Stimulated activated naive CD8-positive, alpha-beta T cell treated with anti-CD3 and anti-CD28 coated beads, Interleukin-15, amount 100 ng/mL, for 72 hours (primary cell): ENCODE measurements at places on chromosomes 5 and 9.

DNA sequence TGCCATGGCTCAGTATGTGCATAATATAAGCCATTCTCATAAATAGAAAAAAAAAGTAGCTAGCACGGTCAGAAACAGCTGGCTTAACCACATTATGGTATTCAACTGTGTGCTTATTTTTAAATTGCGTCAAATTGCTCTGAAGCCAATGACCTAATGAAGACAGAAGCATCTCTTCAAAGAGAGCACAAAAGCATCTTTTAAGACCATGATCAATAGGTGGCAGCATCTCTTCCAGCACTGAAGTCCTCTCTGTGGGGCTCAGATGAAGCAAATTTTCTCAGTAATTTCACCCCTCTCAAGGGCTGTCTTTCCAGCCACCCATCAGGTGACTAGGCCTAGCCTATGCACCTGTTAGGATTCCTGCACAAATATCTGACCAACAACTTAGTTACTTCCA lies 251.4 kb downstream of the GLIS3 start:
- no peak for DNase-seq

DNA sequence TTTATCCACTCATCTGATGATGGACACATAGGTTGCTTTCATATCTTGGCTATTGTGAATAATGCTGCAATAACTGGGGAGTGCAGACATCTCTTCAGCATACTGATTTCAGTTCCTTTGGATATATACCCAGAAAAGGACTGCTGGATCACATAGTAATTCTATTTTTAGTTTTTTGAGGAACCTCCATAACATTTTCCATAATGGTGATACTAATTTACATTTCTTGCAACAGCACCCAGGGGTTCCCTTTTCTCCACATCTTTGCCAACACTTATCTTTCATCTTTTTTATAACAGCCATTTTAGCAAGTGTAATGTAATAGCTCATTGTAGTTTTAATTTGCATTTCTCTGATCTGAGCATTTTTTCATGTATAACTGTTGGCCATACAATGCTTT lies 34.1 kb upstream of the NR4A3 start:
- no peak for DNase-seq

DNA sequence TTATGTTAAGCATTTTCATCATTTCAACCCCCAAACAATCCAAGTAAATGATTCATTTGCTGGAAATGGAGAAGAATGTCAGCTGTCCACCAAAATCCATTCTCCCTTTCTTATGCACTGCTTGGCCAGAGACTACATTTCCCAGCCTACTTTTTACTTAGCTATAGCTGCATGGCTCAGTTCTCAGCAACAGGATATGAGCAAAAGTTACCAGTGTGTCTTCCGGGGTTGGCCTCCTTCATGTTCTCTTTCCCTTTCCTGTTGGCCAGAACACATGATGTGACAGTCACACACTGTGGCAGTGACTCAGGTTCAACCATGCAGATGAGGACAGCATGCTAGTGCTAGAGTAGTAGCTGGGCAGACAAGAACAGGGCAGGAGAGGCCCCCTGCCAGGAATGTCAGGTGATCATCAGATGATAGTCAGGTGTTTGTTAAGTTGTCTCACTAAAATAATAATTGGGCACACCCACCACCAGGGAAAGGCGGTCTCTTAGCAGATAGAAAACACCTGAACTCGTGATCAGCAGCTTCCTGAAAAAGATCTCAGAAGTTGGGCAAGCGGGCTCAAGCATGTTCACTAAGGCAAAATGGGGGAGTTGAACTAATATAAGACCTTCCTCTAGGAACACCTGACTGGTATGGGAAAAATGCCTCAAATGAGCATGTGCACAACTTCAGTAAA lies 12.2 kb downstream of the GPR150 start:
- DNase-seq = peak; percentile 79

DNA sequence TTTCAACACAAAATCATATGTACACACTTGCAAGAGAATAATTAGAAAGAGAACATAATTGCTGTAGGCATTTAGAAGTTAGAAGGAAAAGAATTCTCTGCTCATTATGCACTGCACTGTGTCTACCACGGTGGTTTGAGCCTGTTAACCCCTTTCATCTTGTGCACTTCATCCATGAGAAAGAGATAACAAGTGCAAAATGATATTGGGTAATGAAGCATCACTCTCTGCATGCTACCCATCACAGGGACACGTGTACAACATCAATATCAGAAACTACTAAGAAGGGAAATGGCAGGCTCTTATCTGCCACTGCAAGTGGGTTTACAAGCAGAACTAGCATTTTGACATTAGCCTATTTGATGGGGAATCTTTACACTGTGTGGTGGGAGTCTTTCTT lies 202.6 kb downstream of the CDH12 start:
- DNase-seq = no peak

DNA sequence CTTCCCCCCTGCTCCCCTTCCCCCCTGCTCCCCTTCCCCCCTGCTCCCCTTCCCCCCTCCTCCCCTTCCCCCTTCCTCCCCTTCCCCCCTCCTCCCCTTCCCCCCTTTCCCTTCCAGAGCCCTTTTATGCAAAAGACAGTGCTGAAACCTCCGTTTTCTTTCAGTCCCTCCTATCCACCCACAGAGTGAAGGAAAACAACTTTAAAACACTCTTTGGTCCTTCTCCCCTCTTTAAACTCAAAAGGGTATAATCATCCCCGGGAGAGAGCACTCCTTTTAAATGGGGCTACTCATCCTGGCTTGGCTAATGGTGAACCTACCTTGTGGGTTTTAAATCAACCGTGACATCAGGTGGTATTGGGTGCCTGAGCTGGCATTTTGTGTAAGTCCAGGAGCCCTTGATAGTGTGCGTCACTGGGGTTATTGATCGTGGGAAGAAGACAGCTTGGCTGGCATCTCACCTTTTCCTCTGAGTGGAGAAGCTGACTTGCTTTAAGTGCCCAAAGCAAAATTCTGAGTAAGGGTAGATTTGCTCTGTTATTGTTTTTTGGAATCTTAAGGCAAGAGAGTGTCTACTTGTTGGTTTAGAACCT lies 2.7 kb downstream of the LARP1 start:
- peak; percentile 20 for DNase-seq

DNA sequence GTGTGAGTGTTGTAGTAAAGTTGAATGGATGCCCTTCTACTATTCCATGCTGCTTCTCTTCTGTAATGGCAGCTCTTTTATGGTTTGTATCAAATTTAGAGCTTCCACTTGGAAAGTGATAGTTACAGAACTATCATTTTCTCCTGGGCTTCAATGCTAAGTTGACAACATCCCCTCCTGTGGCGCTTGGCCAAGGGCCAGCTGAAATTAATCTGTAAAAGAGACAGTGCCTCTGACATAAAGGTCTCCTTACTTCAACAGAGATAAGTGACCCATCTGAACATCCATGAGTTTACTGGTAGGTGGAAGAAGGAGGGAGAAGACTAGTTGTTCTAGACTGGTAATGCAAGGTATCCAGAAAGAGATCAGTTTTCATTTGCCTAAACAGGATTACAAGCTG lies 39.7 kb downstream of the CHSY3 start:
- DNase-seq = no peak

DNA sequence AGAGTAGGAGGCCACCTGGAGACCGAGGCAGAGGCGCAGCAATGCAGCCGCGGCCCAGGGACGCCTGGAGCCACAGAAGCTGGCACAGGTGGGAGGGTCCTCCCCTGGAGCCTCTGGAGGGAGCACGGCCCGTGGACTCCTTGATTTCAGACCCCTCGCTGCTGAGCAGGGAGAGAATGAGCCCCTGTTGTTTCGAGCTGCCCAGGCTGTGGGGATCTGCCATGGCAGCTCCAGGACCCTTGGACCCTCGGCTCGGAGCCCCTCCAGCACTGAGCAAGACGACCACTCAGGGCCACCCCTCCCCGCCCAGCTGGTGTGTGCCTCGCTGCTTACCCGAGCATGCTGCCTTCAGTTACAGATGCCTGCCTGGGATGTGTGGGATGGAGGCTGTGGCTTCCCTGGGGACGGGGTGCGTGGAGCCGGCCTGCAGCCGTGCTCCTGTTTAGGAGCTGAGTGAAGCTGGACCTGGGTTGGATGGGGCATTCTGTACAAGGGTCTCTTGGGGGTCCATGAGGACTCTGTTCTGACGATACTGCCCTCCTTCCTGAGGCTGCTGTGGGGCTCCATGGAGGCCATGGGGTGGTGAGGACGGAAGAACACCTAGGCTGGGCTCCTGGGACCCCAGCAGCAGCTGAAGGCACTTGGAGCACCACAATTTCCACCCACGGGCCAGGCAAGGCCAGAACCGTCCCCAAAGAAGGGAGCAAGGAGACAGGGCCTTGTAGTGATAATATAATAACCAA lies 115.1 kb upstream of the LPCAT1 start:
- no peak for DNase-seq

- DNase-seq = no peak
Measured at GRCh38 chr9:15077946-15078729, 167.9 kb upstream of the FREM1 start.

DNA sequence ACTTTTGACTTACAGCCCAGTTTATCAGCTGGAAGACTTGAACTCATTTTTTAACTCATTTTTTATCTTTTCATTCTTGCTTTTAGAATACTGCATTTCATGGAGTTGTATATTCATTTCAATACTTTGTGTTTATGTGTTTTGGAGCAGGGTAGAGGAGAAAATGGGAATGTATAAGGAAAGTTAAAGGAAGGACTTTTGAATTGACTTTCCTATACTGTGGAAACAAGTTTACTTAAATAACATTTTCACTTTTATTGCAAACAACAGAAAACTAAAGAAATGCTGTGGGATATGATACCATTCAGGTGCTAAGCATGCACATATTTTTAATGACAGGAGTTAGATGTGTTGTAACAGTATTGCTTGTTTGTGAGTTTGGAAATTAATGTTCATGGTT lies 11.7 kb downstream of the NIPBL start:
- DNase-seq = no peak

- DNase-seq = no peak
Measured at GRCh38 chr5:42751044-42751443, 5.6 kb upstream of the CCDC152 start.

- DNase-seq = no peak
Measured at GRCh38 chr9:125509476-125509875, 197.5 kb downstream of the MAPKAP1 start.

- DNase-seq = no peak
Measured at GRCh38 chr5:148659641-148660345, 5.5 kb upstream of the HTR4 start.

DNA sequence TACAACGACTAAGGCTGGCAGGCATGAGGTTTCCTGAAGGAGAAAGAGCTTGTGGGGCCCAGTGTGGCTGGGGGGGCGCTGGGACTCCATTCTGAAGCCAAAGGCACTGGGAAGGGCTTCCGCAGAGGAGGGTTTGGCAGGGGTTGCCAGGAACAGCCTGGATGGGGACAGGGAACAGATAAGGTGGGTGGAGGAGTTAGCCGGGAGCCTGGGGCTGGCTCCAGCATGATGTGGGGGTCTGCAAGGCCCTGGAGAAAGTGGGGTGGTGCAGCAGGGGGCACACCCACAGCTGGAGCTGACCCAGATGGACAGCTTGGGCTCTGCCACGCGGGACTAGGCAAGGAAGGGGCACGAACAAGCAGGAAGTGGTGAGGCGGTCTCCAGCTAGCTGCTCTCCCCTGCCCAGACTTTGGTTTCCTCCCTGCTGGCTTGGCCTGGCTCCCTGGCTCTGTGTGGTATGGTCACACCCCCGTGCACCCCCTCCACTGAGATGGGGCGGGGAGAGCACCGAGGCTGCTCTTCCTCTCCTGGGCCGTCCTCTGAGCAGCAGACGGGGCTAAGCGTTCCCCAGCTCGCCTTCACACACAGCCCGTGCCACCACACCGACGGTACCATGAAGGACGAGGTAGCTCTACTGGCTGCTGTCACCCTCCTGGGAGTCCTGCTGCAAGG lies at the start of gene LTC4S:
Gene LTC4S, plus strand, starts transcription at position 519 of the 672 bp plus-strand sequence. Its CDS starts 95 bp downstream, at position 614.
- DNase-seq = peak; percentile 43

- no peak for DNase-seq
Measured at GRCh38 chr5:43049236-43049635, 9.1 kb upstream of the ANXA2R start.

GRCh38 chr9:31394015-31394473 lies 990.4 kb upstream of the ACO1 start:
- DNase-seq = no peak

- DNase-seq = no peak
Measured at GRCh38 chr5:133941456-133942196, 26.8 kb downstream of the C5orf15 start.

DNA sequence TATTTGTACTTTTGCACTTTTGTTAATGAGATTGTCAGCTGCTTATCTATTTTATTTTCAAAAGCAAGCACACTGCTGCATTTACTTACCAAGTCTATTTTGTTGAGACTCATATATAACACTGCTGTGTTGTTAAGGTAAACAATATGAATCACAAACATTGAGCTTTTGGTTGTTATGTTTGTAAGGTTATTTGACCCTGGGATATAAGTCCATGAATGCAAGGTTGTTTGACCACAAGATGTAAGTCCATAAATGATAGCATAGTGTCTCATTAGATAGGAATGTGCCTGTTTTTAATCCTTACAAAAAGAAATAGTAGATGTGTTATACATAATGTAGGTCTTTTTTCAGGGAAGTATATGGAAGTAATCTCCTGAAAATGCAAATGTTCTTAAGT lies 845.9 kb downstream of the CDH9 start:
- DNase-seq = no peak

- no peak for DNase-seq
Measured at GRCh38 chr5:134851307-134851923, 5.6 kb downstream of the C5orf24 start.

DNA sequence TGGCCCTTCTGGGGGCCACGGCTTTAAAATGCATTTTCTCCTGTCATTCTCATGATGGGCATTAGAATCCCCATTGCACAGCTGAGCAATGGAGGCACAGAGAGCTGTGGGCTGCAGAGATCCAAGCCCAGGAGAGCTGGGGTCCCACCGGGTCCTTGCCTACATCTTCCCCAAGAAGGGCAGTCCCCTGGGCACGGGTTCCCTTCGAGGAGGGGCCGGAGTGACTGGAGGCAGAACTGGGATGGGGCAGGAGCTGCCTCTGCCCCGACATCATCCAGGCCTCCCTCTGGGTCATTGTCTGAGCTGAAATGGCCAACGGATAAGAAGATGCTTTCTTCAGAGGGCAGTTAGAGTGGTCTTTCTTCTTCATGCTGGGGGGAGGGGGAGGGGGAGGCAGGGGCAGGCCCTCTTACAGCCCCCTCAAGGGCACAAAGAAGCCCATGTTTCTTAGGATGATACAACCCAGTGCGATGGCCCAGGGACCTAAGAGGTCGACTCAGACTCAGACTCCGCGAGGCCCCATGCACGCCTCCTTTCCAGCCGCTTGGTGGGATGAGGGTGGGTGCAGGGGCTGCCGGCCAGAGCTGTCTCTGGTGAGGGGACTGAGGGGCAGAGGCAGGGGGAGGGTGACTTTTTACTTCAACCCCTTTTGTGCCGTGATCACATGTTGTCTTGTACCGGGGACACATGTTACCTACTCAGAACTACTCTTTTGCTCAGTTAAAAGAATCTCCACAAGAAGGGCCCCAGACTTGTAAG lies 112.4 kb upstream of the IRX2 start:
- DNase-seq = no peak

- DNase-seq = peak; percentile 91
Measured at GRCh38 chr9:33167084-33167971, at the start of gene B4GALT1. Gene B4GALT1, minus strand, starts transcription at chr9:33167336. Its CDS starts 167 bp downstream, at chr9:33167169.

DNA sequence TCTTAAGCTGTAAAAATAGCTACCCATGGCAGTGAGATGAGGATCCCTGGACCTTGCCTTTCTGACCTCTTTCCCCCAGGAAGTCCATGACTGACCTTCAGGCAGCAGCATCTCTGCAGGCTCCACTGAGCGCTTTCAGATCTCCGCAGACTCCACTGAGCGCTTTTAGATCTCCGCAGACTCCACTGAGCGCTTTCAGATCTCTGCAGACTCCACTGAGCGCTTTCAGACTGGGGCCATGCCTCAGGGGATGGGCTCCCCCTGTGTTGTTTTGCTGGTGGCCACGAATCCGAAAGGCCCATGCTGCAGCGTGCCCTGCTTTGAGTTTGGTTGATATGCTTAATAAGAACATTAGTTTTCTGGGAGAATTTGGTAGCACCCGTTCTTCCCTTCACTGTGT lies 254.2 kb downstream of the FANCC start:
- no peak for DNase-seq
